H1 (cell line): ENCODE measurements at places on chromosomes 6 and 20.

DNA sequence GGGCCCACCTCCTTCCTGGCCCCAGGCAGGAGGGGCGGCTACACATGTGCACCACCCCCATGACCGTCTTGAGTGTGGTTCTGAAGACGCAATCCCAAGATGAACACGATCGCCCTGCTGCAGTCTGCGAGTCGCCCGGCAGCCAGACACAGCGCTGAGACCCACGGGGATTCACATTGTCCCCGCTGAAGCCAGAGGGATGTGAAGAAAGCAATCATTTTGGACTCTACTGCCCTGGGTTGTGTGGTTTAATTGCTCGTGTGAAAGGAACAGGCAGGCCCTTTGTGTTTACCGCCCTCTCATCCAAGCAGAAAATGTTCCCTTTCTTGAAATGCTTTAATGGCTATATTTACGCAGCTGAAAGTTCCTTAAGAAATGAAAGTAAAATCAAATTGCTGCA lies 279.5 kb downstream of the TAF4 start:
- DNase-seq: no peak

DNA sequence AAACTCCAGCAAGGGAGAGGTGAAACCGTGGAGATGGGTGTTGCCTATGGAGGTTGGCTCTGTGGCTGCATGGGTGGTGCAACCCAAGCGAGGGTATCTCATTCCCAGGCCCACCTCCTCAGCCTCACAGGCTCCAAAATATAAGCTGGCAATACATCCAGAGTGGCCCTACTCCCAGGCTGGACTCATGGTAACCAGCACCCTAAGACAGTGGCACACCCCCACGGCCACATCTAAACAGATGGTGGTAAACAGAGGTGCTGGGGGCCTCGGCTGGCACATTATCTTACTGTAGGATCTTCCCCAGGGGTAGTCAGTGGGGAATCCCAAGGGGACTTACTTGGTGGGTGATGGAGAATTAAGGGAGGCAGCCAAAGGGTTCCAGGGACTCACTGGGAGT lies 33.7 kb upstream of the CCND3 start:
- no peak for DNase-seq

GRCh38 chr20:10718661-10719060 lies 44.9 kb upstream of the JAG1 start:
- DNase-seq: no peak

- DNase-seq: no peak
Observed at GRCh38 chr6:38143191-38144150, 323.9 kb downstream of the ZFAND3 start.
